Adrenal gland (tissue), 19 donors: ENCODE measurements at places on chromosomes 5 and 9. TPM values are rescaled to one million over a fixed set of nuclear protein-coding genes. Genes with fewer than 3 reads are reported as not detected.

Gene GRM6
- not detected for total RNA-seq

Gene ALDH7A1
- 37.5 TPM for total RNA-seq

Gene SLC25A2
- not detected for total RNA-seq

- no peaks in the 10 kb centered on the region for H3K4me1 ChIP-seq
- no peak for DNase-seq
- H3K27me3 ChIP-seq, result no peaks in the 10 kb centered on the region
- H3K36me3 ChIP-seq, result no peaks in the 10 kb centered on the region
These were observed 387.0 kb upstream of the RFX3 start for GRCh38 chr9:3912817-3913216.

DNA sequence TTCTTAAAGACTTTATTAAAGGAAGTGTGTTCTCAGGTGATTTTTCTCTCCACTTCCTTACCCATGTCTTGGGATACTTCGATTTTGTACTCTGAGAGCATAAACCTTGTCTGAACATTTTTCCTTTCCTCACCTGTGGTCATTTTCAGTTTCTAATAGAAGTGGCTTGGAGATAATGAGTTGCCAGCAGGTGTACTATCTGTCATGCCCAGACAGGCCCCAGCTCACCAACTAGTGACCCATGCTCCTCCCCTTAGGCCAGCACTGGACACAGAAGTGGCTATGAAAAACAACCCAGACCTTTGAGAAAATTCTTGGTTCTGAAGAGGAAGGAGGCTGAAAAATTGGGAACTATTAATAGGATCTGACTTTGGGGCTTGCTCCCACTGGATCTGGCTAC is 49.2 kb upstream of the SMIM32 start:
- H3K4me3 ChIP-seq, result no peak overlapping the region
- no peaks in the 10 kb centered on the region for H3K36me3 ChIP-seq
- no peaks in the 10 kb centered on the region for H3K27me3 ChIP-seq
- H3K4me1 ChIP-seq, result no peaks in the 10 kb centered on the region
- no peak for DNase-seq
- H3K27ac ChIP-seq, result no peak overlapping the region

DNA sequence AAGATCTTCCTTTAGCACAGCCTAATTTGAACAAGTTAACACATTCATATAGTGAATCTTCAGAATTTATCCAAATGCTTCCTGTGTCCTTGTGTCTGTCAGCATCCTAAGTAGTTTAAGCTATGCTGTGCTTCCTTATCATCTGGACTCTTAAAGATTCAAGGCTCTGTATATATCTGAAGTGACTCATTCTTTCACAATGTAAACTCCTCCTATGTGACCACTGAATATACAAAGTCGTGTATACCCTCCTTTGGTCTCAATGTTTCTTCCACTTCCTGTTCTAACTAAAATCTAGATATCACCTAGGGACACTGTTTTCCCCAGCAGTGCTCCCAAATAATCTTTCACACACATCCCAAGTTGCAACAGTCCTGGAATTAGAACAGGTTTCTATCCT is 935.7 kb upstream of the NUDT12 start:
- no peak for DNase-seq
- H3K27ac ChIP-seq, result no peak overlapping the region
- H3K4me1 ChIP-seq, result no peaks in the 10 kb centered on the region
- H3K36me3 ChIP-seq, result no peaks in the 10 kb centered on the region
- H3K27me3 ChIP-seq, result no peaks in the 10 kb centered on the region
- H3K4me3 ChIP-seq, result no peak overlapping the region

Gene SPATA31A6
- total RNA-seq, result not detected
